ENCODE measurements at places on chromosomes 16 and 17.

- no peak for DNase-seq
Measured at GRCh38 chr16:57549730-57550129, 7.3 kb downstream of the ADGRG5 start.

GRCh38 chr17:75242461-75243042 lies 18.9 kb downstream of the GGA3 start:
- DNase-seq = no peak

- DNase-seq = no peak
Measured at GRCh38 chr16:11233727-11234376, 22.2 kb downstream of the SOCS1 start.

- DNase-seq = no peak
Measured at GRCh38 chr16:69381231-69381630, 4.6 kb downstream of the TERF2 start.

DNA sequence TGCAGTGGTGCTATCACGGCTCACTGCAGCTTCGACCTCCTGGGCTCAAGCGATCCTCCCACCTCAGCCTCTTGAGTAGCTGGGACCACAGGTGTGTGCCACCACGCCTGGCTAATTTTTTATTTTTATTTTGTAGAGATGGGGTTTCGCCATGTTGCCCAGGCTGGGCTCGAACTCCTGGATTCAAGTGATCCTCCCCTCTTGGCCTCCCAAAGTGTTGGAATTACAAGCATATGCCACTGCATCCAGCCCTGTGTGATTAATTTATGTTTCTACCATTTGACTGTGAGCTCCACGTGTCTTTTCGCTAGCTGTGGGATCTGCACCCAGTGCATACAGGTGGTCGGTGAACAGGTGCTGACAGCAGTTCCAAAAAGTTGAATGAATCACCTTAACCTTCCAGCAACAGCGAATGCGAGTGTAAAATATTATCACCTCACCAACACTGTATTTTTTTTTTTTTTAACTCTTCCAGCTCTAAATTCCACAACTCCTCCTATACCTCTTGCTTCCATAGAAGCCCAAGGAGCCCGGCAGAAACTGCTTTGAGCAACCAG lies 484 bp upstream of the NUDT7 start:
- no peak for DNase-seq

DNA sequence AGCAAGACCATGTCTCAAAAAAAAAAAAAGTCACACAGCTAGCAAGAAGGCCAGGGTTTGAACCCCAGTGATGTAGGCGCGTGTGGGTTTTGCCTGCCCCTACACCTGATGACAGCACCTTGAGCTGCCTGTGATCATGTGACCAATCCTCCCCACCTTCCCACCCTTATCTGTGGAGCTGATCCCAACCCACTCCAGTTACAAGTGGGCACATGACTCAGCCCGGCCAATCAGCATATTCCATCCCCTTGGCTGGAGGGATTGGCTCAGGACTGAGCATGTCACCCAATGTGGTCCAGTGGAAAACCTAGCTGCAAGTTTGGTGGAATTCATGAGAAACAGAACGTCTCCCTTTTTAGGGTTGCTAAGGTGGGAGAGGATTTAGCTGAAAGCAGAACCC lies 6.6 kb downstream of the TMEM114 start:
- no peak for DNase-seq

DNA sequence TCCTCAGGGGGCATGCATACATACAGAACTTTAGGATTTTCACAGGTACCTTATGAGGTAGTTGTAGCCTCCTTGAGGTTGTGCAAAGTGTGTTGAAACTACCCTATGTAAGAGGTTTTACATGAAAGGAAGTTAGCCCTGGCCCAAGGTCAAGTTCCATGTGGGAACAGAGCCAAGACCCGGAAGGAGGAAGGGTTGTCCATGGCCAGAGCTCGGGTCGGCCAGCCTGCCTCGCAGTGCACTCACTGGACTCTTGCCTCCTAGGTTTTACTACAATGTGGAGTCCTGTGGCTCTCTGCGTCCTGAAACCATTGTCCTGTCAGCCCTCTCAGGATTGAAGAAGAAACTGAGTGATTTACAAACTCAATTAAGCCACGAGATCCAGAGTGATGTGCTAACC lies 8.2 kb downstream of the POLR2C start:
- DNase-seq = no peak

GRCh38 chr17:48037036-48037837 lies at the start of gene COPZ2:
Gene COPZ2 (minus strand): TSS chr17:48037797. CDS start chr17:48037777, 20 bp downstream.
- no peak for DNase-seq

DNA sequence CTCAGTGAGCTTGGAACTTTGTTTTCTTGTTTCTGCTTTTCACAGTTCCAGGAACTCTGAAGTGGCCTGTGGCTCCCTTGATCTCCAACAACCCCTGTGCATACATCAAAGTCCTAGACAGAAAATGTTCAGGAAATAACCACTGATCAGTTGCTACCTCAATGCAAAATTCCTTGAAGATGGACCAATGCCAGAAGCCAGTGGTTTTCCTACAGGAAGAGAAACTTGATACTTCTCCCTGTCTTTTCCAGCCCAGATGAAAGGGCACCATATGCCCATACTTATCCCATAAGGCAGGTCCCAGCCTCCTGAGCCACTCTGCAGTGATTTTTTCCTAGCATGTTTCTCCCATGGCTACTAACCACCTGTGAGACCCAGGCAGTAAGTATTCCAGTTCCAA lies 12.3 kb upstream of the CDRT4 start:
- no peak for DNase-seq

GRCh38 chr17:66175892-66176291 lies 16.0 kb downstream of the CEP112 start:
- DNase-seq = no peak

DNA sequence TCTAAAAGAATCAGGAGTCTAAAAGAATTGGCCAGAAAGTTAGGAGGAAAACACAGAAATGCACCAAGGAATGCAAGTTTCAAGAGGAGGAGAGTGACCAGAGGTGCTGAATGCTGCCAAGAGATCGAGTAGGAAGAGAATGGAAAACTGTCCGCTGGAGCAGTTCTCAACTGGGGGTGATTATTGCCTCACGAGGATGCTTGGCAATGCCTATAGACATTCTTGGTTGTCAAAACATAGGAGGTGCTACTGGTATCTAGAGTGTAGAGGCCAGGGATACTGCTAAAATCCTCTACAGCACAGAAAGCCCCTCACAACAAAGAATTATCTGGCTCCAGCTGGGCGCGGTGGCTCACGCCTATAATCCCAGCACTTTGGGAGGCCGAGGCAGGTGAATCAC lies 82.1 kb upstream of the NOL11 start:
- DNase-seq = no peak

GRCh38 chr17:8488901-8489300 lies 53.2 kb downstream of the NDEL1 start:
- no peak for DNase-seq

DNA sequence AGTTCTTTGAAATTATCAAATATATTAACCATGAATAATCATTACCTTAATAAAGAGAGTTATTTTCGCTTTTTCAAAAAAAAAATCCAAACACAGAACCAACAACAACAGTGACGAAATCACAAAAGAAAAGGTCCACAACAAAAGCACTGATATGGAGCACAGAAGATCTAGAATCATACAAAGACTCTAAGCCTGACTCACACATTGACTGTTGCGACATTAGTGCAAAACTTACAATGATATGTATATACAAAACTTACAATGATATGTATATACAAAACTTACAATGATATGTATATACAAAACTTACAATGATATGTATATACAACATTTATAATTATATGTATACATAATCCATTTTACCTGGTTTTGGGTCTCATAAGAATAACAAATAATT lies 117.7 kb downstream of the USP22 start:
- no peak for DNase-seq

DNA sequence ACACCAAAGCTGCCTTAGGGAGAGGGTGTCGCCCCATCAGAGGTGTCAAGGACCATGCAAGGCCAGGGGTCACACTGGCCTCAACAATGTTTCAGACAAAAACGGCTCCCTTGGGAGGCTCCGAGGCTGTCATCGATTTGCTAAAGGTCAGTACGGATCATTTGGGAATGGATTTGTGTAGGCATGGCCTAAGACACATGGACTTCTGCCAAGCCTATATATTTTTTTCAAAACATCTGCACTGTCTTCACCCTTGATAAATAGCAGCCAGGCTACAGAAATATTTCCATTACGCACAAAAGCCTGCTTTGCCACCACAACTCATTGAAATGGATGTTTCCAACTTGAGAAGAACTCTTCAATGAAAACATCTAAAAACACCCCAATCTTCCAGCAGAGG lies 10.3 kb downstream of the CUEDC1 start:
- DNase-seq = no peak

DNA sequence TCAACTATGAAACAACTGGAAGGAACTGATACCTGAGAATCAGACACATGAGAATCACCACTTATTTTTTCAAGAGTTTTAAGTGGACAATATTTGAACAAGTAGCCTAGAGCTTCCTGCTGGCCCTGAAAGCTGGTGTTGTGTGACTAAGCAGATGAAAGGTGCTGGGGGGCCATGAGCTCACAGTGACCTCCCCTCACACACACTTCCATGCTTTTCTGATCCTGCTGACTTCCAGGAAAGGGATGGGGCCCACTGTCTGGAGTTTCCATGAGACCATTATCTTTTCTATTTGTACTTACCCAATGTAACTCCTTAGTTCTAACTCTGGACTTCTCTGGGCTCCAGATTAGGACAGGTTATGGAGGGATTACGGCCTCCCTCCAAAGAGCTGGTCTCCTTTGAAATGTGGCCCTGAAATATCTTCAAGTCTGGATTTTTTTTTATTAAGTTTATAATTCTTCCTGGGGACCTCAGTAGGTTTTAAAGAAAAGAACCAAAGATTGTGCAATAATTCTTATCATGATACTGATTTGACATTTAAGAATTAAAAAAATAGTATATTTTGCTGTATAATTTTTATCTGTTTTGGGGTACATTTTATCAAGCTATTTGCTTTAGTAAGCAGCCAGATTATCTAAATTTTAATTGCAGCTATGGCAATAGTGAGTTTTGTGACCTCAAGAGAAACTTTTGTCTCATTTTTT lies 4.9 kb downstream of the CAPNS2 start:
- no peak for DNase-seq

DNA sequence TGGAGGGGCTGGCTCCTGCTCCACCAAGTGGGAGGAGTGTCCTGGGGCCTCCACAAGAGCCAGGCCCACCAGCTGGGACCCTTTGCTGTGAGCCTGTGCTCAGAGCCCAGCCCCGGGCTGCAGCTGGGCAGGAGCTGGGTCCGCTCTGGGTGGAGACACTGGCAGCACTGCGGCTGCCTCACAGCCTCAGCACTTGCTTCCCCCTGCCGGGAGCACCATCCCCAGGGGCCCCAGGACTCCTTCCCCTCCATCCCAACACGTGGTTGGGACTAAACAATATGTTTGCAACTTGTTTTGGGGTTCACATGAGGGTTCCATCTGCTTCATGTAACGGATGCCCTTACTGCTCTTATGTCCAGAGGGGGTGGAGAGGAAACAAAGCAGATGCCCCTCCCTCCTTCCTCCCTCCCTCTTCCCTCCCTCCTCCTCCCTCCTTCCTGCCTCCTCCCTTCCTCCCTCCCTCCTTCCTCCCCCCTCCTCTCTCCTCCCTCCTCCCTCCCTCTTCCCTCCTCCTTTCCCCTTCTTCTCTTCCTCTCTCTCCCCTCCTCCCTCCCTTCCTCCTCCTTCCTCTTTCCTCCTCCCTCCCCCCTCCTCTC lies 16.3 kb upstream of the CBFA2T3 start:
- no peak for DNase-seq

- DNase-seq = no peak
Measured at GRCh38 chr17:3890878-3891219, 2.0 kb downstream of the CAMKK1 start.

Data from NCI-H2081 (cell line).